Nephron progenitor cell (in vitro differentiated cells): ENCODE measurements at places on chromosomes 12 and 14.

DNA sequence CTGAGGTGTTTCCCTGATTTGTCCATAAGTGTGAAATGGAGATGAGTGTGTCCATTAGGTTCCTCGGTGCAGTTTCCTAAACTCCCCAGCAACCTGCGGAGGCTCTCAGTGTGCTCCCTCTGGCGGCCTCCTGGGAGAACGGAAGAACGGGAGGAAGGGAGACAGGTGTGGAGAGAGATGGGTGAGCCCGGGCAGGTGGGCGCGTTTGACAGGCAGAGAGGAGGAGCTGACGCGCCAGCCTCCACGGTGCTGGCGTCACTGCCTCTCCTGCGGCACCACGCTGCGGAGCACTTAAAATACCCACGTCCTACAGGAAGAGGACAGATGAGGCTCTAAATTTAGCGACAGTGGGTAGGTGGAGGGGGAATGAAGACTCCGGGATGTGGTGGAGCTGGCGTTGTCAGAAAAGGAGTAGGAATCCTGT lies 26.8 kb upstream of the PEX5 start:
- no peaks in the 10 kb centered on the region for H3K36me3 ChIP-seq
- H3K27me3 ChIP-seq = peaks cover 25% of the 10 kb centered on the region
- peak; percentile 30 for DNase-seq
- H3K27ac ChIP-seq = no peak overlapping the region

GRCh38 chr14:91351512-91351862 lies 66.1 kb downstream of the CCDC88C start:
- peaks cover 83% of the 10 kb centered on the region for H3K4me1 ChIP-seq
- H3K36me3 ChIP-seq = peaks cover 27% of the 10 kb centered on the region
- DNase-seq = no peak
- peak overlapping the region; percentile 79 for H3K27ac ChIP-seq

DNA sequence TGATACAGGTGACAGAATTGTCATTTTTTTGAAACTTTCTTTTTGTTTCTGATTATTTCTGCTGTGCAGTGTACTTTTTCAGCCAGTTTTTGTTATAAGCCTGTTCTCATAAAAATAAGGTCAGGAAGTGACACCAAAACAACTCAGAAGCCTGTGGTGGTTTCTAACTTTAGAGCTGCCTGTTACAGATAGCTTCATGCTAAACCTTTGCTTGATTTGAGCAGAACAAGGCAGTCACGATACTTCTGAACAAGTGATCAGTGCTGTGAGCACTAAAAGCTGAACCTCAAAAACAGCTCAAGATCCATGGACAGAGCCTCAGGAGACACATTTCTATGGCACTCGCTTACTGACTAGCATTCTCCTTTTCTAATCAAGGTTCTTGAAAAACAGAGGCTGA lies 82.0 kb downstream of the PRKCH start:
- peaks cover 6% of the 10 kb centered on the region for H3K27me3 ChIP-seq
- H3K36me3 ChIP-seq = no peaks in the 10 kb centered on the region
- H3K4me3 ChIP-seq = no peak overlapping the region
- no peak overlapping the region for H3K27ac ChIP-seq
- peaks cover 36% of the 10 kb centered on the region for H3K4me1 ChIP-seq

DNA sequence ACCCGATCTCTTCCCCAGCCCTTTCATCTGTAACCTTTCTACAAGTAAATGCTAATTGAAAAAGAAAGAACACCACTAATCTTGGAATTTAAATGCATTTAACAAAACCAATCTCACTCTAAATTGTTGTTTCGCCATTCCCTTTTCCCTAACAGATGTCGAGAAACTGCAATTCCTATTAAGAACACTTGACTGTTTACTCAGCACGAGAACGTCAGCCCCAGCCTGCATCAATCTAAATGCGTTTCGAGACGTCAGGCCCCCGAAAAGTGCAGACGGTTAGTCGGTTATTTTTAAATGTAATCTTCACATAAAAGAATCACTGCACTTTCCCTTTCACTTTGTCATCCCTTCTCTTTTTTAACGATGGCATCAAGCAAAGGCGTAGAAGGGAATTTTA lies 837.6 kb downstream of the VRK1 start:
- H3K27ac ChIP-seq = no peak overlapping the region
- no peaks in the 10 kb centered on the region for H3K36me3 ChIP-seq
- no peak for DNase-seq
- peaks cover 45% of the 10 kb centered on the region for H3K4me1 ChIP-seq
- H3K27me3 ChIP-seq = peaks cover 3% of the 10 kb centered on the region
